ENCODE measurements at places on chromosomes 1 and 21.

- no peak for DNase-seq
Observed at GRCh38 chr1:30806381-30807317, 49.1 kb upstream of the LAPTM5 start.

DNA sequence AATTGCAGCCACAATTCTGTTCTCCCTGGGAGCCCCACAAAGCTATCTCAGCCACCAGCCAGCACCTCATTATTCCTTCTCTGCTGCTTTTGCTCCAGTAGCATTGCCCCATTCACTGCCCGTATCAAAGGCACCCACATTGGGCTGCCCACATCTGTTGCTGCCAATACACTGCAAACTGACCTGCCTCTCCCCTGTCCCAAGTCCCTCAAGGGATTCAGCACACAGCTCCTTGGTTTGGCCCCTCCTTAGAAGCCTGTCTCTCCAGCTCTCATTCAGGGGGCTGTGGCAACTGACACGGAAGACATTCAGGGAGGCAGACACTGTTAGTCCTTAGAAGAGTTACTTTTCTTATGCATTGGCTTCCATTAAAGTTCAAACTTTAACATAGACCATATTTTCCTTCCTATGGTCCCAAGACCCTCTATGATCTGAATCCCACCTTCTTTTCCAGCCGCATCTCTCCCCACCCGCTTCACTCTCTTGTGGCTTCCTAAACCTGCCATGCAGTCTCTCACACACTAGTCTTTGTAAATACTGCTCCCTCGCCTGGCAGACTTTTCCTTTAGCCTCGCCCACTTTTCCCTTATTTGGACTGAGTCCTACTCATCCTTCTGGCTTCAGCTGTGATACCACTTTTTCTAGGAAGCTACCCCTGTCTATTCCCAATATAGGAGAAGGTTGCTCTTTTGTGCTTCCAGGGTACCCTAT, 19.3 kb upstream of the KLHDC8A start:
- no peak for DNase-seq

GRCh38 chr1:203214871-203215270, 14.6 kb downstream of the CHIT1 start:
- no peak for DNase-seq

DNA sequence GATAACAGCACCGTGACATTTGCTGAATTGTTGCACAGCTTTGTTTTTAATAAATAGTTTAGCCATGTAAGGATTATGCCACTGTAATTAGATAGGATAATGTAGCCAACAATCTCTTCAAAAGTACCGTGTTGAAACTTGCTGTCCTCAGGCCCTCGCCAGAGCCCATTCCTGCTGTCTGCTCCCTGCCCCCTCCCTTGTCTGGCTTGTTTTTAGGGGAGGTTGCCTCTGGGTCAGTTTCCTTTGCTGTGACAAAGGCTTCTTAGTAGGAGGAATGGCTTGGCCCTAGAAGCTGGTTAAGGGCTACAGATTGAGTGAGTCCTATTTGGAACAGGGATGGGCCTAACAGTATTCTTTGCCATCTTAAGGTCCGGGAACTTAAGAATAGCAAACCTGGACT, 107.9 kb downstream of the LMO4 start:
- no peak for DNase-seq

DNA sequence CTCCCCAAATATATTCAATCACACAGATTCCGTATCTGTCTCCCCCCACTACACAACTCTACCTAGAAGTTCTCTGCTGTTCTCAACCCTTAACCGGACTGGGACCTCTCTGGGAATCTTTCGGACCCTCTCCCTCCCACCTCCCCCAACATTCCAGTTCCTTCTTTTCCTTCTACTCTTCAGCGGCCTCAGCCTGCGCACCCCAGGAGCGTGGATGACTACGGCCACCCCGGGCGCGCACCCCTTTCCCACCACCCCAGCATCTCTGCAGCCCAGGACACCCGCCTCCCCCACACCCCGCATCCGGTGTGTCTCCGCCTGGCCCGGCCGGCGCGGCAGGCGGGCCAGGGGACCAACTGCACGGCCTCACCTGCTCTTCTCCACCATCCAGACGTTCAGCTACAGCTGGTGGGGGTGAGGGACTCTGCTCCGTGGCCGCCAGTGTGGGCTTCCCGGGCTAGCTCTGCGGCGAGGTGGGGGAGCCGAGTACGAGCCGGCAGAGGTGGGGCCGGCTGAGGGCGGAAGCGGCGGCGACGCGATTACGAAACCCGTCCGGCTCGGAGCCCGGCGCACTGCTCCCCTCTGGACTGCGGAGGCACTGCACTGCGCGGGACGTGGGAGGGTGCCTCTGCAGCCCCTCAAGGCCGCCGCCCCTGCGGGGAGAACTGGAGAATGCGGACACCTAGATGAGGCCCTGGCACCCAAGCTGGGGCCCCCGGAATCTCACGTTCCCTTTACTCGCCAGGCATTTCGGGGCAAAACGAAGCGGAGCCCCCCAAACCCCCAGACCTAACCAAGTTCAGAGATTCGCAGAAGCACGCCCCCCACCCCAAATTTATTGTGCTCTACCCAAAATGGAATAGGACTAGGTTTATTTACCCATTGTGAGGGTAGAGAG, at the start of gene CDC42SE1:
Gene CDC42SE1 (minus strand): TSS at position 514 of the 898 bp plus-strand sequence. CDS start 3,892 bp downstream, outside the sequence.
- peak; percentile 77 for DNase-seq

GRCh38 chr1:159922511-159923202, 2.6 kb downstream of the TAGLN2 start:
- no peak for DNase-seq

- DNase-seq = no peak
Observed at GRCh38 chr1:201054091-201054543, 30.6 kb upstream of the KIF21B start.

DNA sequence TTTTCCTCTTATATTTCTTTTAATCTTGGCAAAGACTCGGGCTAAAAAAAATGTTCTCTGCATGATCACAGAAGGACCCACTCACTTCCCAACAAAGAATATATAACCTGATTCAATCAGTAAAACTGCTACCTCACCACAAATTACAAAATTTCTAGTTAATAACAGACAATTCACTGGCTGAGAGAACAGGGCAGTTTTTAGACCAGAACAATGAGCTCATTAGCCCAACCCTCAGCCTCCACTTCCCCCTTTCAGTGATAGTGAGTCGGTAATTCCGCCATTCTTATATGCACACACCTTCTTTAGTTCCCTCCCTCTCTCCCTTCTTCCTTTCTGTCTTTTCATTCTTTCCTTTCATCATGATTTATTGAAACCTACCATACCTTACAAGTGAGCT, 8.9 kb downstream of the SIPA1L2 start:
- no peak for DNase-seq

- no peak for DNase-seq
Observed at GRCh38 chr1:31221072-31221471, 18.6 kb downstream of the NKAIN1 start.

- DNase-seq = peak; percentile 17
Observed at GRCh38 chr1:111471012-111471411, 2.8 kb upstream of the C1orf162 start.

- DNase-seq = no peak
Observed at GRCh38 chr1:22710701-22711049, at the start of gene EPHB2. Gene EPHB2 (plus strand): TSS chr1:22710839. CDS start chr1:22710983, 144 bp downstream.

DNA sequence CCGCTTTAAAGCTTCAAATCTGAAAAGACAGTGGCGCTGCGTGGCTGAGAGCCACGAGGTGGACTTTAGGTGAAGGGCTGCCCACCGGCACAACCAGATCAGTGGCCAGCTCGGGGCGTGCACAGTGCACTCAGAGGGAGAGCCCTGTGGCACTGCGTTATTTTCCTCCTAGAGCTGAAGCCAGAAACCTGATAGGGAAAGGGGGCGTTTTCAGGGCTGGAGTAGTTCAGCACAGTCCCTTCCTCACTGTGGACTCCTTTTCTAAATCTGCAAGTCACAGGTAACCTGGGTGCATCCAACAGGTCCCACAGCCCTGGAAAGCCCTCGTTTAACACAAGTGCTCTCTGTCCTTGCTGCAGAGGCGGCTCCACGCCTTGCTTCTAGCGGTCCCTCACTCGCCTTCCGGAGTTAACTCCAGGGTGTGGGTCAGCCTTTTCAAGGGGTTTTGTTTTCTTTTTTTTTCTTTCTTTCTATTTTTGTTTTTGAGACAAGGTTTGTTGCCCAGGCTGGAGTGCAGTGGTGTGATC, 81.2 kb downstream of the GALNT2 start:
- no peak for DNase-seq

DNA sequence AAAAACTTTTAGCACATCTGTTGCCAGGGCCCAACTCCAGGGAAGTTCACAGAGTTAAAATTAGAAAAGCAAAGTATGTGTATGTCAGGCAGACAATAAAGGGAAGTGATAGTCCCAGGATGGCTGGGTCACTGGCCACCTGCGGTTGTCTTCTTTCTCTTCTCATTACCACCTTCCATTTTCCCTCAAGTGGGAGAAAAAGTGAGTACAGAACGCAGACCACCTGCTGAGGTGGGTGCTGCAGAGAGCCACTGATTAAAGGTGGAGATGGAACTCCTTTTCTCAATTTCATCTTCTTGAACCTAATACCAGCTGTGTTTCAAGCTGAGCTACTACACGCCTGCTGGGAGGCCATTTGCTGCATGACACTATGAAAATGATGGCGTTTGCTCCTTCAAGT, 88.8 kb upstream of the PDE4B start:
- DNase-seq = no peak

- no peak for DNase-seq
Observed at GRCh38 chr1:96713649-96714048, 7.9 kb upstream of the PTBP2 start.

DNA sequence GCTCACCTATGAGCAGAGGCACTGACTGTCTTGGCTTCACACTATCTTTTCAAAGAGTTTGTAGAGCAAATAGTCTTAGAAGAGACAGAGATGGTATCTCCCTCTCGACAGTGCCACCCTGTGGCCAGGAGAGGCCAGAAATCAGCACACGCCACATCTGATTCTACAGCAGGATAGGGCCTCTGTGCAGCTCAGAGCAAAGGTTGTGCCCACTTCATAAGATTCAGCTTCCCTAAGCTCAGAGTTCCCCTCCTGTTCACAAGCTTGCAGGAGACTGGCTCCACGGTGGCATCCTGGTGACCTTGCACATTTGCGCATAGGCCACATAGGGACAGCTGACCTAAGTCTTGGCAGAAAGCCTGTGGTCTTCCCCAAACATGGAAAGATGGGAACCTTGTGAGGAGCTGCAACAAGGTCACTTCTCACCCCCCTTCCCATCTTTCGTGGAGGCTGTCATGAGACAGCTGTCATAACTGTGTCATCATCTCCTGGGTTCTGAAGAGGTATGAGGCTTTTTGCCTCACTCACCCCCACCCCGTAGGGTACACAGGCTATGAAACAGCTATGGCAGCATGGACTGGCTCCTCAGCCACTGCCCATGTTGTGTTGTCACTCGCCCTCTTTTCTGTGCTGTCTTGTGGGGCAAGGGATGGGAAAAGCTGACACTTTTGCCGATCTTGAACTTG, 3.0 kb downstream of the ITLN2 start:
- peak; percentile 82 for DNase-seq

- no peak for DNase-seq
Observed at GRCh38 chr1:71914626-71915025, 367.7 kb downstream of the NEGR1 start.

DNA sequence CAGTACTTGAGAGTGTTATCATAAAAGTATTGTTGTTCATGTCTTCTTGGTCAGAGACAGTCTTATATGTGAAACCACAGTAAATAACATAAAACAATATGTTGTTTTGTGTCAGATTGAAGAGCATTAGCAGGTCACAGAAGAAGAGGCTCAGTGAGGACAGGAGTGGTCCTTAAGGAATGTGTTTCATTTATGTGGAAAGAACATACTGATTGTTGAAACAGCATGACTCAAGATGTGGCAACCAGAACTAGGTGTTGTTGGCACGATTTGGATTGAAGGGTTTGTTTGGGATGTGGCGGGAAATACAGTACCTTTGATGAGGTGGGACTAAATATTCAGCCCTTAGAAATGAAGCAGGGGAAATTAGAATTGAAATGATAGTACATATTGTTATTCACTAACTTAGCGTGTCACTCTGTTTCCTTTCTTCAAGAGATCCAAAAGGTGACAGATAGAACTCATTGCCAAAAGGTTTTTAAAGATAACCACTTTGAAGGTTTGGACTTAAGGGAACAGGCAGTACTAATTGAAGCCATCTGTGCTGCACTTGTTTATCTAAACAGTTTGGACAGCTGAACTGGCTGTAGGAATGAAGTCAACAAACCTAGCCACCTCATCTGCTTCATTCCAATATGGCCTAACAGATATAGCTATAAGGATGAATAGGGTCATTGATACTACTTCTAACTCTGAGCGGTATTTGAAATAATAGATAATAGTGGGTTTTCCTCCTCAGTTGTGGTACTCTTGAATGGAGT, 14.4 kb downstream of the RALGPS2 start:
- no peak for DNase-seq

GRCh38 chr1:222546091-222546490, 1.8 kb downstream of the HHIPL2 start:
- DNase-seq = no peak

DNA sequence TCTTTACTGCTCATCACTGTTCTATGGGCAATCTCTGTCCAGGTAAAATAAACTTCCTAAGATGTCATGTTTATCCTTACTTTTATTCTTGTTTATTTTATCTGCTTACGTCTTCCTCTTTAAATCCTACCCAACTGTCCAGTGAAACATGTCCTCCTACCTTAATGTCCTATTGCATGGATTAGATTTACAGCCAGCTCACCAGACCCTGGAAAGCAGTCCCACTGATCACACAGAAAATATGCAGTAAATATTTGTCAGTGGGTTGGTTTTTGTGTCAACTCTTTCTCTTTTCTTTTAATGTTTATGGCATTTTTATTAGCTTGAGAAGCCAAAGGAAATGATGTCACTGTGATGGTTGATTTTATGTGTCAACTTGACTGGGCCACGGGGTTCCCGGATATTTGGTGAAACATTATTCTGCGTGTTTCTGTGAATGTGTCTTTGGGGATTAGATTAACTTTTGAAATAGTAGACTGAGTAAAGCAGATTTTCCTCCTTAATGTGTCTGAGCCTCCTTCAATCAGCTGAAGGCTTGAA, 258.3 kb downstream of the SRGAP2C start:
- DNase-seq = no peak

DNA sequence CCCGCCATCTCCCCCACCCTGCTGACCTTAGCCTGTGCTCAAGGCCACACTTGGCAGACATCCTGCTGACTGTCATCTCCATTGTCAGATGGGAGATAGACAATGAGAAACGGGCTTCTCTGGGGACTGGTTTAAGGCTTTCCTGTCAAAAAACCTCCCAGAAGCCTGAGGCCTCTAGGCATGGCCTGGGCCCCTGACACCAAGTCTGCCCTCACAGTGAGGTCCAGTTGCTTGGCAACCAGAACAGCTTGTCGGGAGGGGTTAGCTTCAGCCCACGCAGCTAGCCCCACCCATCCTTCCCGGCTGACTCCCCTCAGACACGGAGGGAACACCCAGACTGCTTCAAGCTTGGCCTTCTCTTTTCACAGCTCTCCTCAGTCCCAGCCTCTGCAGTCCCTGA, 11.0 kb downstream of the PLEKHA6 start:
- DNase-seq = no peak

DNA sequence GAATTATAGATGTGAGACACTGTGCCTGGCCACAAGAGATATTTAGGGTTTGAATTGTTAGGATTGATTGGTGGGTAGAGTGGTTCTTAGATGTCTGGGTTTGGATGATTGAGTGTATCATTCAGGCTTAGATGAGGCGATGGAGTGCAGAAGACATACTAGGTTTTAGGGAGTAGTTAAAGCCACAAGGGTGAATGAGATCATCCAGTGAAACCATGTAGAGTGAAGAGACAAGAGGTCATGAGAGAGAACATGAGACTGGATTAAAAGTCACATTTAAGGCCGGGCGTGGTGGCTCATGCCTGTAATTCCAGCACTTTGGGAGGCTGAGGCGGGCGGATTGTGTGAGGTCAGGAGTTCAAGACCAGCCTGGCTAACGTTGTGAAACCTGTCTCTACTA, 37.2 kb downstream of the ZFYVE9 start:
- DNase-seq = no peak

Data from stimulated activated effector memory CD8-positive, alpha-beta T cell treated with anti-CD3 and anti-CD28 coated beads, Interleukin-12 subunit alpha, Interleukin-12 subunit beta, amount 100 ng/mL, for 72 hours (primary cell).